ENCODE measurements at places on chromosomes 7 and 10.

GRCh38 chr7:107321611-107322010 is 148.2 kb upstream of the GPR22 start:
- DNase-seq, result no peak

- DNase-seq, result no peak
These were observed 61.9 kb downstream of the SH3PXD2A start for GRCh38 chr10:103793429-103793828.

GRCh38 chr10:106830471-106830870 is 334.0 kb downstream of the SORCS1 start:
- DNase-seq, result no peak

GRCh38 chr7:32020551-32021159 is 49.6 kb downstream of the PDE1C start:
- no peak for DNase-seq

DNA sequence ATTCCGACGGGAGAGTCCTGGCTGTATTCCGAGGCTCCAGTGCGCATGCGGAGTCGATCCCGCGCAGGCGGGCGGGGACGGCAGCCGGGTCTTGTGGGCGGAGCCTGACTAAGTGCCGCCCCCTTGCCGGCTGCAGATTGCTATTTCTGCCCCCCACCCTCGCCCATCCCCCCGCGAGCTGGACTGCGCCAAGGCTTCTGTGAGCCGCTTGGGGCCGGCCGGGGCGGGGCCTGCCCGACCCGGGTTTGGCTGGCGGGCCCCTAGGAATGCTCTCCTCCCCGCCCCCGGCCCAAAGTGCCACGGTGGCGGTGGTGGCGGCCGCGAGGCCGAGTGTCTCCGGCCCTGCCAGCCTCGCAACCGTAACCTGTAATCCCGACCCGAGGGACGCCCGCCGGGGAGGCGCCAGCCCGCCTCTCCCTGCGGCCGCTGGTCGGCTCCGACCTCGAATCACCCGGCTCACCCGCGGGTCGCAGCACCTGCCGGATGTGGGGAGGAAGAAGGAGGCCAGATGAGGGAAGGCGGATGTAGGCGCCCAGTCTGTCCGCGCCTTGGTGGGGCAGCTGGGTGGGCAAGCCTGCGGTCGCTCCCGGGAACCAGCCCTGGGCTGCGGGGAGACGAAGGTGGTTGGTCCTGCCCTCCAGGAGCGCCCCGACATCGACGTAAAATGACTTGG is 702 bp upstream of the KAZALD1 start:
- DNase-seq, result peak; percentile 90

- DNase-seq, result peak; percentile 14
These were observed 86.5 kb upstream of the NMT2 start for GRCh38 chr10:15254808-15255648.

DNA sequence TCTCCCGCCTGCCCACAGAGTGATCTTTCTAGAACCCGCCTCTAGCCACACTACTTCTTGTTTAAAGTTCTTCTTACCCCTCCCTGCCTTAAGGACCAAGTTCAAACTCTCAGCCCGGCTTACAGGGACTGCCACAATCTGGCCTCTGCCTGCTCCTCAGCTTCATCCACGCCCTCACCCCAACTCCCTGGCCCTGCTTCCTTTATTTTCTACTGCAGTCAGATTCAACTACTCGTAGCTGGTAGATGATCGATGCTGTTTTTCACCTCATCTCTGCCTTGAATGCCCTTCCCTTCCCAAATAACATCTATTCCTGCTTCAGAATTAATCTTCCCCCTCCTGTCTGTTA is 508.5 kb downstream of the RPS24 start:
- no peak for DNase-seq

- DNase-seq, result no peak
These were observed 118.2 kb downstream of the ZNF248 start for GRCh38 chr10:37739181-37739580.

- no peak for DNase-seq
These were observed 41.1 kb downstream of the CPVL start for GRCh38 chr7:29105191-29105590.

DNA sequence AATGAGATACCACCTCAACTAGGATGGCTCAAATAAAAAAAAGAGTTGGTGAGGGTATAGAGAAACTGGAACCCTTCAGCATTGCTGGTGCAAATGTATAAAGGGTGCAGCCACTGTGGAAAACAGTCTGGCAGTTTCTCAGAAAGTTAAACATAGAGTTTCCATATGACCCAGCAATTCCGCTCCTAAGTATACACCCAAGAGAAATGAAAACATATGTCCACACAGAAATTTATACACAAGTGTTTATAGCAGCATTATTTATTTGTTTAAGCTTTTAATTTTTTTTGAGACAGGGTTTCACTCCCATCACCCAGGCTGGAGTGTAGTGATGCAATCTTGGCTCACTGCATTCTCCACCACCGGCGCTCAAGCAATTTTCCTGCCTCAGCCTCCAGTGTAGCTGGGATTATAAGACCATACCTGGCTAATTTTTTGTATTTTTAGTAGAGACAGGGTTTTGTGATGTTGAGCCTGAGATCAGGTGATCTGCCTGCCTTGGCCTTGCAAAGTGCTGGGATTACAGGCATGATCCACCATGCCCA is 118.2 kb upstream of the KIF5B start:
- DNase-seq, result no peak

DNA sequence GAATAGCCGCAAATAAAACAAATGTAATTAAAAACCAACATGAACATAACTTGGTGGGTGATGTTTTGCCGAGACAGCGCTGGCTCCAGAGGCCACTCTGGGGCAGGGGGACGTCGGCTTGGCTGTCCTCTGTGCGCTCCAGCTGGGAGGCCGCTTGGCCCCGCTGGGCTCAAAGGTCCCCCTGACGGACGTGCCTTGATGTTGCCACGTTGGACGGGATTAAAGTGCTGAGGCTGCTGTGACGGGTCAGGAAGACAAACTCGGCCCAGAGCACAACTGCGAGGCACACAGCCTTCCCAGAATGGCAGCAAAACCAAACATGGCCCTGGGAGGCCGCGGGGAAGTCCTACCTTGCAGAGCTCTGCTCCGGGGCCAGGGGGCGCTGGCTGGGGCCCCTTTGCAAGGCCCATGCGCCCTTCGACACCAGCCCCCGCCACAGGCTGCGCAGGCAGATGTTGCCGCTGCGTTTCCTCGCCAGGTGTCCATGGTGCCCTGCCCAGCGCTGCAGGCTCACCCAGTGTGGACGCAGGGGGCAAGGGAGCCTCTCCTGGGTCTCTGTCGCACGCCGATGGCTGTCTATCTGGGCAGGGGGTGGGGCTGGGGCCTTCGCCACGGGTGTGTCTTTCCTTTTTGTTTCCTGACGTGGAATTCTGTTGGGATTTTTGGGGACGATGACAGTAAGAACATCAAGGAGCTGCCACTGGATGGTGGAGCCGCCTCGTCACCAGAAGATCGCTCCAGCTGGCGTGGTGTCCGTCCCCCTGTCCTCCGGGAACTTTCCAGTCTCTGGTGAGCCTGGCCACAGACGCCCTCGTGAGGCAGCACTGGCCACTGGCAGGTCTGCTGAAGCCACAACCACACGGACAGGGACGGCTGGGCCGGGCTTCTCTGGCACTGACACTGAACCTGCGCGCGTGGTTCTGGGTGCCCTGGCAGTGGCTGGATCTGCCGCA is 99.6 kb upstream of the DIP2C start:
- no peak for DNase-seq

GRCh38 chr10:99569253-99569939 is 36.7 kb downstream of the NKX2-3 start:
- DNase-seq, result no peak

- no peak for DNase-seq
These were observed 44.0 kb upstream of the COL1A2 start for GRCh38 chr7:94350734-94351133.

- no peak for DNase-seq
These were observed 126.7 kb upstream of the ZMIZ1 start for GRCh38 chr10:78942091-78942501.
